Fibroblast of skin of right biceps (primary cell): ENCODE measurements at places on chromosomes 13 and 19.

- DNase-seq: no peak
Measured at GRCh38 chr19:40302224-40303011, 17.3 kb upstream of the AKT2 start.

DNA sequence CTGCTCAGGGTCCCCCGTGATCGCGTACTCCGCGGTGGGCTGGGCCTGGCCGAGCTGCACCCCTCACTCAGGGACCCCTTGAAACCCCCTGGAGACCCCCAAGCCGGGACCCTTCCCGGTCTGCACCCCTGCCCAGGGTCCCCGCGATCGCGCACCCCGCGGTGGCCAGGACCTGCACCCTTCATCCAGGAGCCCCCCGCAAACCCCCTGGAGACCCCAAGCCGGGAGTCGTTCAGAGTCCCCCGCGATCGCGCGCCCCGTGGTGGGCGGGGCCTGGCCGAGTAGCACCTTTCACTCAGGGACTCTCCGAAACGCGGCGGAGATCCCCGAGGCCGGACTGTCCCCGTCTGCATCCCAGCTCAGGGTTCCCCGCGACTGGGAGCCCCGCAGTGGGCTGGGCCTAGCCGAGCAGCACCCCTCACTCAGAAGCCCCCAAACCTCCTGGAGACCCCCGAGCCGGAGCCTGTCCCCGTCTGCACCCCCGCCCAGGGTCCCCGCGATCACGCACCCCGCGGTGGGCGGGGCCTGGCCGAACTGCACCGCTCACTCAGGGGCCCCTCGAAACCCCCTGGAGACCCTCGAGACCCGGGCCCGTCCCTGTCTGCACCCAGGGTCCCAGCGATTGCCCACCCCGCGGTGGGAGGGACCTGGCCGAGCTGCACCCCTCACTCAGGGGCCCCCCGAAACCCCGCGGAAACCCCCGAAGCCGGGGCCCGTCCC is 748 bp downstream of the LMNB2 start:
- DNase-seq: no peak

DNA sequence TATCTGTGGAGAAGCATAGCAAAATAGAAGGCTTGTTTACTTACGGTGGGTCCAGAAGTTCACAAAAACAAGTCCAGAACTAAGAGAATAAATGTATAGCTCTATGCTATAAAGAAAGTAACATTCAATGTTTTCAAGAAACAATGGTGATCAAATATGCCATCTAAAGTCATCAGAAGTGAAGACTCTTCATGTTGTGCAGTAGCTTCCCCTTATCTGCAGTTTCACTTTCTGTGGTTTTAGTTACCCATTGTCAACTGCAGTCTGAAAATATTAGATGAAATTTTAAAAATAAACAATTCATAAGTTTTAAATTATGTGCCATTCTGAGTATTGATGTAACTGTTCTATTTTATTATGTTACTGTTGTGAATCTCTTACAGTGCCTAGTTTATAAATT is 72.5 kb downstream of the EDNRB start:
- no peak for DNase-seq

DNA sequence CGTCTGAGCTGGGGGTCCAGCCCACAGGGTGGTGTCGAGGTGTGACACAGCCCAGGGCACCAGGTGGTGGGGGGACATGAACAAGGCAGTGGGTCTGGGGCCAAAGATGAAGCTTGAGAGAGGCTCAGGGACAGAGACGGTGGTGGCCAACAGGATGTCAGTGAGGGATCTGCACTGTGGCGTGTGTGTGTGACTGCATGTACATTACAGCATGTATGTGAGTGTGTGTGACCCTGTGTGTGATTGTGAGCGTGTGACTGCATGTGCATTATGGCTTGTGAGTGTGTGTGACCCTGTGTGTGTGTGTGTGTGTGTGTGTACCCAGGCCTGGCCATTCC is 1.6 kb downstream of the ADAMTS10 start:
- no peak for DNase-seq

GRCh38 chr13:35889560-35889959 is 241.6 kb downstream of the DCLK1 start:
- peak; percentile 45 for DNase-seq

DNA sequence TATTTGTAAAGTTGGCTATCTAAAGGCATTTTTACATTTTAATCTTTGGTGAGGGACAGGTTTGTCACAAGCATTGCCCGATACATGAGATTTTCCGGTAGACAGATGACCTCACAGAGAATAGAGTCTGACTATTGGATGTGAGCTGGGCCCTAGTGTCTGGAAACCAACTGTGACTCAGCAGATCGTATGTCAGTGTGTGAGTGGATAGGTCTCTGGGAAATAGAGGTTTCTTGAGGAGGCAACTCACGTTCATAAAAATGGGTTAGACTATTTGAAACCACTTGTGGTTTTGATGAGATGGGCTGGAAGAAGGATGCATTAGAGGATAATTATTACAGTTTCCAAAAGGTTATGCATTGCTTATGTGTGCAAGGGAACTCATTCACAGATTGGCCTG is 19.2 kb downstream of the HS6ST3 start:
- no peak for DNase-seq

DNA sequence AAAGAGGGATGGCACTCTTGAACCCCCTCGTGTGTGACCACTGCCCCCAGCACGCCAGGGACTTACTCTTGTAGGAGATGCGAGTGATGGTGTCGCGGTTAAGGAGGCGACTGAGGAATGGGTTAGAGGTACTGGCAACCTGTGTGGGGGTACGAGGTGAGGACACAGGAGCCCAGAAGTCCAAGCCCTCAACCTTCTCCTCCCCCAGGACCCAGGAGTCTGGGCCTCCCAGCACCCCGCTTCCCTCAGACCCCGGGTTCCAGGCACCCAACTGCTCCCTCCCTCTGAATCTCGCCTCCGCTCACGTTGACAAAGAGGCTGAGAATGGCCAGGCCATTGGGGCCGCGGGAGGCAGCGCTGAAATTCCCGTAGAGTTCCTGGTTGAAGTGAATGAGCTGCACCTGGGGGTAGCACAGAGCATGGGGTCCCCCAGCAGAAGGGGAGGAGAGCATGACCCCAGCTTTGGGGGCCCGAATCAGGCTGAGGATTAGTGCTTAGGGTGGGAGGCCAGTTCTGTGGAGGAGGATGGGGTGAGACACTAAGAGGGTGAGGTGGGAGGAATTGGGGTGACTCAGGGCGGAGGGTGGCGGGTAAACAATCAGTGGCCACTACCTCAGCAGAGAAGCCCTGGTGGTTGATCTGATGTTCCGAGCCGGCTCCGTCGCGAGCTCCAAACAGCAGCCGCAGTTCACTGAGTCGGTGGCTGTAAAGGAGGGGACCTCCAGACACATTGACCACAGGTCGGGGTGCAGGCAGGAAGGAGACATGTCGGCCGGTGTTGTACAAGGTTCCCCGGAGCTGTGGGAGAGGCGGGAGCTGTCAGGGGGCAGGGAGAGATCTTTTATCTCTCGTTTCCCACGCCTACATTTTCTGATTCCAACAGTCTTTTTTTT is 2.5 kb upstream of the DBP start:
- DNase-seq: no peak

GRCh38 chr19:14072535-14073260 is at the start of gene MISP3:
Gene MISP3 (plus strand): TSS chr19:14072786. CDS start chr19:14073310, 524 bp downstream.
- no peak for DNase-seq

GRCh38 chr13:97496511-97496910 is 62.5 kb downstream of the RAP2A start:
- DNase-seq: no peak

DNA sequence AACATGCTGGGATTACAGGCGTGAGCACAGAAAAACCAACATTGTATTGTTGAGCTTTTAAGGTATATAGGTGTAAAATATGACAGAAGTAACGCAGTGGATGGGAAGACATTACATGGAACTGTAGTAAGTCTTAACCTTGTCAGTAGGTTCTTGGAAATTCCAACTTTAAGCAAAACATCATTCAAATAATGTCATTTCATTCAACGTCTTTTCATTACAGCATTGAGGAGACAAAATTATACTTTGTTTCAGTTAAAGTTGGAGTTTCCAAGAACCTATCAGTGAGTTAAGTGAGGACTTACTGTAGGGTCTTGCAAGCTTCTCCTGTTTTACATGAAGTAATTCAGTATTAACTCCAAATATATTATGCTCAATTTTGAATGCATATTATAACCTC is 27.0 kb upstream of the GPR183 start:
- no peak for DNase-seq

DNA sequence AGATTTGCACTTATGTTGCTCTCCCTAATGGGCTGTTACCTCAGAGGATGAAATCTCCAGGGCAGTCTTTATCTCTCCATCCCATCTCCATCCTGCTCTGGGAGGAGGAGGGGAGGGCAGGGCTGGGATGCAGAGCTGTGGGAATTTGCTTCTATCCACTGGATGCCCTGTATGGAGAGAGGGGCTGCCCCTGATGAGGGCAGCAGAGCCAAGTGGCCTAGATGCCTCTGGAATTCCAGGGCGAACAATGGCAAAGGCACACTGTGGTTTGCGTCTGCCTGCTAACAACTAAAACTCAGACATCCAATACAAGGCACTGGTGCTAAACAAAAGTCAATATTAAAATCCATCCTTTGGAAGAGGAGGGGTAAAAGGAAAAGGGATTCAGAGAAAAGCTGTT is 165.1 kb downstream of the COG6 start:
- DNase-seq: no peak

DNA sequence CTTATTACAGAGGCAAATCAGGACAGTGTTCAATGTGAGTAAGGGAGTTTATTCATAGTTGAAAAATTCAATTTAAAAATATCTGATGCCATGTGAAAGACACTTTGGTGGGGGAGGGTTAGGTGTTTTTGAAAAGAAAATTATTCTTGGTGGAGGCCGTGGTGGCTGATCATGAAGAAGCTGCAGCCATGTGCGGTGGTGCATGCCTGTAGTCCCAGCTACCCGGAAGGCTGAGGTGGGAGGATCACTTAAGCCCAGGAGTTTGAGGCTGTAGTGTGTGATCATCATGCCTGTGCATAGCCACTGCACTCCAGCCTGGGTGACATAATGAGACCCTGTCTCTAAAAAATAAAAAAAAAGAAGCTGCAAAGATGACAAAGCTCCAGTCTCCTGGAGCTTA is 28.6 kb downstream of the WDFY2 start:
- DNase-seq: no peak

DNA sequence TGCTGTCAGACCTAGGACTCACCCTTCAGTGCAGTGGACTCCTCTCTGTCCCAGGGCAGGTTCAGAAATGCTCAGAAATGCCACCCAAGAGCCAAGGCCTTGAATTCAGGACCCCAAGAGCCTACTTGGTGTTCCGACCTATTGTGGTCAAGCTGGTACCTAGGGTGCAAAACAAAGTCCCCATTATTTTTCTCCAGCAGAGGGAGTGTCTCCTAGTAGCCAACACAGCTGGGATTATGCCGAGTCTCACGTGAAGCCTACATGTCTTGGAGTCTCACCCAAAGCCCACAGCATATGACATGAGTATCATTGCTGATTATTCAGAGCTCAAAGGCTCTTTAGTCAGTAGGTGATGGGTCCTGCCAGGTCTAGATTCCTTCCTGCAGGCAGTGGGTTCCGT is 671.1 kb upstream of the SPRY2 start:
- DNase-seq: no peak

GRCh38 chr19:39525205-39525604 is 7.4 kb downstream of the EID2B start:
- DNase-seq: no peak

DNA sequence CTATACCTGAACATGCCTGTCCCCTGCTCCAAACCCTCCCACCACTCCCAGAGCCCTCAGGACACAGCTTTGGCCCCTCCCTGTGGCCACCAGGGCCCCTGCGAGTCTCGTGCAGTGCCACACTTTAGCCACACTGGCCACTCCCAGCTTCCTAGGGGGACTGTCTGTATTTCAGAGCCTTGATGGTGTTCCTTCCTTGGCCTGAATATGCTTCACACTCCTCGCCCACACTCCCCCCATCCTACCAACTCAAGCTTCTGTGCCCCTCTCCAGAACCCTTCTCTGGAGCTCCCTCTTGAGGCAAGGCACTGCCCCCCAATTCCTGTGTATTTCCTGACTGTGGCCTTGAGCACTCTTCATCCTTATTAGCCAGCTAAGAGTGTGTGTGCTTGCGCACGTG is 80.2 kb downstream of the DPF1 start:
- no peak for DNase-seq

DNA sequence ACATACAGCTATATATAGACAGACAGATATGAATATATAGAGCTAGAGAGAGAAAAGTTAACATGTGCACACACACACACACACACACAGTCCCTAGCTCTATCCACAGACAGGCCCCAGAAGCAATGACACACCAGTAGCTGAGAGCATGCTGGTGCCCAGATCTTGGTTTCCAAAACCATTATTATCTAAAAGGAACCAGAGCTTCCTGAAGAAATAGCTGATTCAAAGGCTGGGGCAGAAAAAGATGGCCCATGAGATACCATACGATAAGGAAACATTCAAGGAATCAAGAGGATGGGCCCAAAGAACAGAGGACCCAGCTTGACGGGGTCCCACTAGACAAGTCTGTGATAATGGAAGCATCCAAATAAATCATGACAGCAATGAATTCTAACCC is 53.4 kb downstream of the ABCC4 start:
- no peak for DNase-seq

DNA sequence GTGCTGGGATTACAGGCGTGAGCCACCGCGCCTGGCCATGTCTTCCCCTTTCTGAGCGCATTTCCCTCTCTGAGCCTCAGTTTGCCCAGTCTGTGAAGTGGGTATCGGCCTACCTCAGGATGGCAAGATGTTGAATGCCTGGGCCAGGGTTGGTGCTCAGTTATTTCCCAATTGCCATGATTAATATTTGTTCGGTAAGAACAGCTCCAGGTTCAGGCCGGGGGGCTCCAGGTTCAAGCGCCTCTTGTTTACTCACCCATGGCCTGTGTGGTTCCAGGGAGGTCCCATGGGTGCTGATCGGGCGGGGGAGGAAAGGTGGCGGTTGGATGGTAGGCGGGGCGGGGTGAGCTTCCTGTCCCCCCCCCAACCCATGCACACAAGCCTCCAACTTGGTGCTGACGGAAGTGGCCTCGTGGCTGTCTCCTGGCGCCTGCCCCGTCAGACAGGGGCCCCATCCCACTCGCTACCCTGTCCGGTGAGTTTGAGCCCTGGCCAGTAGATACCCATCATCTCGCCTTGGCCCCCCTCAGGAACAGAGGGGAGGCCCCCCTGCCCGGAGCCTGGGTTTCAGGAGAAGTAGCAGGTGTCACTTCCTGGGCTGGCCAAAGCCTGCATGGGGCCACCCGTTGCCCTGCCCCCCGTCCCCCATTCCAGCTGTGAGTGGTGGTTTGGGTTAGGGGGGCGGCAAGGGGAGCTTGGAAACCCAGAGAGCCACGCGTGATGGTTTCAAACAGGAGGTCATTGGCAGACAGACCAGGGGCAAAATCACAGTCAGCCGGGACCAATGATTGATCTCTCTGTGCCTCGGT is at the start of gene FCHO1:
FCHO1 (plus strand) TSS at position 375 of the 809 bp plus-strand sequence. CDS start 3,688 bp downstream, outside the sequence.
- DNase-seq: no peak

- DNase-seq: no peak
Measured at GRCh38 chr13:30664689-30665275, 47.1 kb downstream of the USPL1 start.

DNA sequence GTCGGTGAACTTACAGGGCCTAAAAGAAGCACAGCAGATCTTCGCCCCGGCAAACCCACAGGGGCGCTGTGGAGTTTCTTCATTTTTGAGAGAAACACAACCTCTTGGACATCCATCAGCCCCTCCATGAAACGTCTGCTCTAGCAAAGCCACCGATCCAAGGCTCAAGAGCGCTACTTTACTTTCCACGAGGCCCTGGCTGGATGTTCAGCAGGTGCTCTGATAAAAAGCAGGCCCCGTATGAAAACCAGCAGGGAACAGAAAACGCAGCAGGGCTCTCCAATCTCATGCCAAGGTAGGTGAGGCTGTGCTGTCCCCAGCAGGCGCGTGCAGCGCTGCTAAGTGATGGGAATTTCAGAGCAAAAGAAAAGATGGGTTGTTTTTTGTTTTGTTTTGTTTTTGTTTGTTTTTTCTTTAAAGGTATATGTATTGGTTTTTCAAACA is 86.7 kb downstream of the IRS2 start:
- DNase-seq: no peak
